ENCODE measurements at places on chromosomes 2 and 18.

- DNase-seq, result no peak
Observed at GRCh38 chr2:26479789-26480565, 2.1 kb upstream of the OTOF start.

DNA sequence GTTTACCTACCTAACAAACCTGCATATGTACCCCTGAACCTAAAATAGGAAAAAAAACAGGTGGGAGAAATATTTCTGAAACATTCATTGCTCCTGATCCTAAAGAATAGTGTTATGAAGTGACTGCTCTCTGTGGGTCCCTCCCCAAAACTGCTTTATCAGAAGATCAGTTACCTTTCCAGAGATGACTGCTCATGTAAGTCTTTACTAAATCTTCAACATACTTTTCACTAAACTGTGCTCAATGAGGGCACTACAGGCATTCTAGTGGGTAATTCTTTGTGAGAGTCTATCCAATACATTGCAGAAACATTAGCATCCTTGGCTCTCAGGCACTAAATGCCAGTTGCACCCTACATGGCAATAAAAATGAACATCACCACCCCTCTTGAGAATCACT, 189.3 kb upstream of the STK17B start:
- no peak for DNase-seq

DNA sequence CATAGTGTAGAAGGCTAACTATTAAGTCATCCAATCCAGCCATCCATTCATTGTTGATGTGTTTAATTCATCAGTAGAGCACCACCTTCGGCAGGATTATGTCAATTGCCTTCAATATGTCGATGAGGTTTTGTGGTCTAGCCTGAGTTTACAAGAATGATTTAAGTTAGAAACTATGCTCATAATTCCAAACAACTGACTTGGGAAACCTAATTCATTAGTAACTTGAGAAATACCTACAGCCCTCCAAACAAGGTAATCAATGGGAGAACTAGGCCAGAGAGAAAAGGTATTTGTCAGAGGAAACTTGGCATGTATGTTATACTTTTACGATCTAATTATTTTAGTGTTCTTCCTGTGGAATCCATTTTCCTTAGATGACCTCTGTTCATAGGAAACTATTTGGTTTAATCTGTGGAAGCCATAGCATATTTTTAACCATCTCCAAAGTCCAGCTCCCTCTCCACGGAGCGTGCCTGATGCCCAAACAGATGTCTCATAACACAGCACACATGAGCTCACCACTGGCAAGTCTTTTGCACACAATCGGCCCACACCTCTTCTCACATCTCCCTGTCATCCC, 148.5 kb downstream of the GFPT1 start:
- DNase-seq, result no peak

- no peak for DNase-seq
Observed at GRCh38 chr18:77990901-77991300, 741.3 kb downstream of the GALR1 start.

GRCh38 chr18:78984941-78985784, 5.5 kb downstream of the SALL3 start:
- peak; percentile 50 for DNase-seq

GRCh38 chr2:231110551-231110950, 14.3 kb downstream of the HTR2B start:
- DNase-seq, result no peak

DNA sequence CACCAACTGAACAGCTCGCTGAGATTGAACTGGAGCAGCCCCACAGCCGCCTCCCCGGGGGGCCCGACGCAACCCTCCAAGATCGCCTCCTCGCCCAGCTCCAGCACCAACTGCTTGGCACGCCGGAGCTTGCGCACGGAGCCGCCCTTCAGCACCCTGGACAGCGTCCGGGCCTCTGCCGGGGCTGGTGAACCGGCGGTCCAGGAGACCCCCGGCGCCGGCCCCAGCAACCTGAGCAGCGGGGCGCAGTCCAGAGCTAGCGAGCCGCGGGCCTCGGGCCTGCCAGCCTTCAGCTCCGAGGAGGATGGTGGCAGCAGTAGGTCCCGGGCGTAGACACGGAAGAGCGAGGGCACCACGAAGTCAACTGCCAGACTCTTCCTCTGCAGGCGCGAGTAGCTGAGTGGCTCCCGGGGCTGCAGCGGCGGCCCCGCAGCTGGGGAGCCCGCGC, 1.2 kb downstream of the ALK start:
- peak; percentile 89 for DNase-seq

- DNase-seq, result no peak
Observed at GRCh38 chr2:203280428-203281064, 41.7 kb downstream of the CYP20A1 start.

GRCh38 chr18:57299931-57300330, 52.4 kb upstream of the ST8SIA3 start:
- no peak for DNase-seq

DNA sequence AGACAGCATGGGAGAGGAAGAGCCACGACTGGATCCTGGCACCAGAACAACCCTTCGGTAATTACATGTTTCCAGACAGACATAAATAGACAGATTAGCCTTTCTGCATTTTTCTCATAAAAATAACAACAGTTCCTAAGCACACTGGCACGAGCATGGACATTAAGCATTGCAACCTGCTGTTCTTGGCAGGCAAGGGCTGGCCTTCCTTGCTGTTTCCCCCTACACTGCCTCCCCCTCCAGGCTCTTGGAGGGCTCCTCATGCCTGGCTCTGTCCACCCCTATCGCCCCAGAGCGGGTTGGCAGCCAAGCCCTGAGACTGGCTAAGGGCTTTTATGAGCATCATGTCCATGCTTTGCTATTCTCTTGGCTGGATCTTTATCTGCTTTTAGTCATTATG, 89.6 kb downstream of the TTC32 start:
- no peak for DNase-seq

GRCh38 chr2:196809260-196809659, at the start of gene C2orf66:
C2orf66 (minus strand) TSS chr2:196809355; CDS start chr2:196809336, 19 bp downstream.
- DNase-seq, result no peak

DNA sequence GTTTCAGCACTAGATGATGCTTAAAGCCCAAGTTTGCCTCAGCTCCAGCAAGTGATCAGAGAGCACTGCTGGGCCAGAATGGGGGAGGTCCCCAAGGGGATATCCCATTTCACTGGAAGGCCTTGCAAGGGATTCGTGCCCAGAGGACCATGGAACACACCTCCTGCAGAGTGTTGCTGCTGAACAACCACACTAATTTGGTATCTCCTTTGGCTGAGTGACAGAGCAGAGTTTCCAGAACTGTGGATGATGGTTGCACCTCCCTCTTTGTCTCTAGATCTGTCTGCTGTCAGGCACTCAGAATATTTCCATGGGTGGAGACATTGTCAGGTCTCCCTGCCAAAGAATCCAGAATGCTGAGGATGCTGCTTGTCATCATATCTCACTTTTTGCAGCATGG, 484.8 kb upstream of the NETO1 start:
- no peak for DNase-seq

DNA sequence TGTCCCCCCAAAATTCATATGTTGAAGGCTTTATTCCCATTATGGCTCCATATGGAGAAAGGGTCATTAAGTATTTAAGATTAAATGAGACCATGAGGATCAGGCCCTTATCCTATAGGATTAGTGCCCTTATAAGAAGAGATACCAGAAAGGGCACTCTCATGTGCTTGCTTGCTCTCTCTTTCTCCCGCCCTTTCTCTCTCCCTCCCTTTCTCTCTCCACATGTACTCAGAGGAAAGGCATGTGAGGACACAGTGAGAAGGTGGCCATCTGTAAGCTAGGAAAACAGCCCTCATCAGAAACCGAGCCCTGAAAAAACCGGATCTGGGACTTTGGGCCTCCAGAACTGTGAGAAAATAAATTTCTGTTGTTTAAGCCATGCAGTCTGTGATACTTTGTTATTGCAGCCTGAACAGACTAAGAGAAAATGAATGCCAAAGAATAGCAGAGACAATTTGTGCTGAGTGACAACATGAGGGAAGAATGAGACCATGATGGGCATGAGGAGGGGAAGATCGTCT, 300.0 kb upstream of the SLC39A10 start:
- DNase-seq, result no peak

- DNase-seq, result no peak
Observed at GRCh38 chr2:227198866-227199265, 34.4 kb downstream of the COL4A3 start.

GRCh38 chr2:68889500-68889899, 18.3 kb upstream of the BMP10 start:
- no peak for DNase-seq

GRCh38 chr18:65124633-65125032, 626.2 kb upstream of the CDH7 start:
- DNase-seq, result no peak

GRCh38 chr2:232889876-232890401, 19.9 kb downstream of the SNORC start:
- no peak for DNase-seq

DNA sequence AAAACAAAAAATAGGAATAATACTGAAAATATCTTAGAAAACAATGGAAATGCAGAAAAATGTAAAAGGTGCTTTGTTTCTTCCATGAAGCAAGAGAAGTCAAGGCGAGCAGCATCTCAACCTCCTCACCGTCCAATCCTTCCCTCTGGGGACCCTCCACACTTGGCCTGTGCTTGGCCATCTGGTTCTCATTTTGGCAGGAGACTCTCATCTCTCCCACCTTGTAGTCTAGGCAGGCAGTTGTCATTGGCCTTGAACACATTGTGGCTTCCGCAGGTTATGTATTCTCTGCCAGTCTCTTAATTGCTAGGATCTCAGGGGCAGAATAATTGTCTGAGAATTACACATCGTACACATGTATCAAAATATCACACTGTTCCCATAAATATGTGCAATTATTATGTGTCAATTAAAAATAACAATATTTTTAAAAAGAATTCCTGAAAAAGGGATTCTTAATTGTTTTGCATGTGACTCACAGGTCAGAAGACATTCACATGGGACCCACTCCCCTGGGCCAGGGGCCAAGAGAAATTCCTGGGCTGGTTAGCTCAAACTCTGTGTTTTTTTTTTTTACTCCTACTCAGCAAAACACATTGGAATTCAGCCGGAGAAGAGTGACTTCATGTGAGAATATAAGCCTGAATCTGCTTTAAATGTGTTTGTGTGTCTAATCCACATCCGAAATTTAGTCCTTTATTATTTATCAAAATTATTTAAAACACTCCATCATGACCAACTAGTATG, 14.0 kb upstream of the ANKRD62 start:
- DNase-seq, result no peak

- no peak for DNase-seq
Observed at GRCh38 chr2:86028766-86029381, 76.8 kb downstream of the POLR1A start.
